Activated naive CD8-positive, alpha-beta T cell treated with anti-CD3 and anti-CD28 coated beads, Interleukin-2, amount 10 ng/mL, durations not matched to agents 7 days and 5 days (primary cell): ENCODE measurements at places on chromosomes 1 and 21. TPM values are rescaled to one million over a fixed set of nuclear protein-coding genes. Genes with fewer than 3 reads are reported as not detected.

SMYD3 gene
- 22.6 TPM for total RNA-seq

CYP4A11 gene
- not detected for total RNA-seq

KANK4 gene
- total RNA-seq: not detected

BSND gene
- not detected for total RNA-seq

- DNase-seq: no peak
Measured at GRCh38 chr1:186325239-186325638, 49.8 kb downstream of the TPR start.

DNA sequence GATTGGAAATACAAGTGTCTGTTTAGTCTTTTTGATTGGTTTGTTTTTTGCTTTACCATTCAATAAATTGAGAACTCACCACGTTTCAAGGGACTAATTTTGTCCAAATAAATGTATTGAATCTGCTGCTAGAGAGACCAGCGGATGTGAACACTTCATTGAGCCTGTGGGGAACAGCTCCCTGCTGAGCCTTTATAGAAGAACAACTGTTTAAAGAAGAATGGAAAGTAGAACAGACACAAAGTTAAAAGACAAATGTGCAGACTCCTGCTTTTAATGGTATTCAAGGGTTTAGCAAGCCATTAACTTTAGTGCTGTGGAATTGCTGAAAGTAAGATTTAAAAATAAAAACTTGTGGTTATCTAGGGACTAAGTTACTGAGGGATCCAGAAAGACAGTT lies 817.7 kb upstream of the B3GALT2 start:
- DNase-seq: no peak

DNA sequence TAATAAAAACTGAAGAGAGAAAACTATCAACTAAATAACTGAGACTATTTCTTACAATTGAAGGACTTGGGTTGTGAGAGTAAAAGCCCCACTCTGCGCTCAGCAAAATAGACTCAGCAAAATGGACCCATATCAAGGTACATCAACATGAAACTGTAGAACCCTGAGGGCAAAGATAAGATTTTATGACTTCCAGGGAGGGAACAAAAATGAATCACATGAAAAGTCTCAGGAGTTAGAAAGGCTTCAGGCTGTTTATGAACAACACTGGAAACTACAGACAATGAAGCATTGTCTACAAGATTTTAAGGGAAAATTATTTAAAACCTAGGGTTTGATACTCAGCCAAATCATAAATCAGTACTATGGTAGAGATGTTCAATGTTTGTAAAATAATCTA lies 434.3 kb downstream of the PTPRC start:
- DNase-seq: no peak

- DNase-seq: no peak
Measured at GRCh38 chr1:64956733-64957441, 9.5 kb downstream of the JAK1 start.

GRCh38 chr1:235925016-235925415 lies 58.3 kb upstream of the LYST start:
- DNase-seq: no peak

DNA sequence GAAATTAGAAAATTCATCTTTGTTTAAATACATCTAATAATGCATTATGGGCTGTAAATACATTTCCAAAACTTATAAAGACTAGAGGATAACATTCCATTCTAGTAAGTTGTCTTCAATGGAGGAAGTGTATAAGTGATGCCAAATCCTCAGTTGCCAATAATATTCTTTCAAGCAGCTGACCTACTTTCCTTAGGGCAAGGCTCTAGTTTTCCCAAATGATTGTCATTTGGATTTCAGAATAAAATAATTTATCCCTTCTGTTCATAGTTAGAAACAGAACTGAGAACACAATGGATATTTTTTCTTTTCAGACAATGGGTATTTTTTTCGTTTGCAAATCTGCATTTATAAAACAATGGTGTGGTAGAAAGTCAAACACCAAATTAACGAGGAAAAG lies 354.9 kb upstream of the ADAMTS5 start:
- no peak for DNase-seq

DNA sequence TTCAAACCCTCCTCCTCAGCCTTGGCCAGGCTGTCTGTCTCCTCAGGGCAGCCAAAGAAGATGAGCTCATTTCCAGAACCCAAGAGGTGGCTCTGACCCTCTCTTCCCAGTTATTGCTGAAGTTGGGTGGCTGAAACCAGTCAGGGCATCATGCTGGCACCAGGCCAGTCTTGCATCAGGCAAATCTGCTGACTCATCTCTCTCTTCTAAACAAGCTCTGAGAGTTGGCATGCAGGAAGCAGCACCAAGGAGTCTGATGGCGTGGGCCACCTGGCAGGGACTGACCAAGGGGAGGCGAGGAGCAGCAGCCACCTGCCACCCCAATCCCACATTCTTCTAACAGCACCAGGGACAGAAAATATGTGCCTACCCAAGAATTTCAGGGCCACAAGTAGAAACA lies 104.8 kb upstream of the ATP1A1 start:
- DNase-seq: no peak

- no peak for DNase-seq
Measured at GRCh38 chr1:3352952-3353331, 101.5 kb upstream of the ARHGEF16 start.

DNA sequence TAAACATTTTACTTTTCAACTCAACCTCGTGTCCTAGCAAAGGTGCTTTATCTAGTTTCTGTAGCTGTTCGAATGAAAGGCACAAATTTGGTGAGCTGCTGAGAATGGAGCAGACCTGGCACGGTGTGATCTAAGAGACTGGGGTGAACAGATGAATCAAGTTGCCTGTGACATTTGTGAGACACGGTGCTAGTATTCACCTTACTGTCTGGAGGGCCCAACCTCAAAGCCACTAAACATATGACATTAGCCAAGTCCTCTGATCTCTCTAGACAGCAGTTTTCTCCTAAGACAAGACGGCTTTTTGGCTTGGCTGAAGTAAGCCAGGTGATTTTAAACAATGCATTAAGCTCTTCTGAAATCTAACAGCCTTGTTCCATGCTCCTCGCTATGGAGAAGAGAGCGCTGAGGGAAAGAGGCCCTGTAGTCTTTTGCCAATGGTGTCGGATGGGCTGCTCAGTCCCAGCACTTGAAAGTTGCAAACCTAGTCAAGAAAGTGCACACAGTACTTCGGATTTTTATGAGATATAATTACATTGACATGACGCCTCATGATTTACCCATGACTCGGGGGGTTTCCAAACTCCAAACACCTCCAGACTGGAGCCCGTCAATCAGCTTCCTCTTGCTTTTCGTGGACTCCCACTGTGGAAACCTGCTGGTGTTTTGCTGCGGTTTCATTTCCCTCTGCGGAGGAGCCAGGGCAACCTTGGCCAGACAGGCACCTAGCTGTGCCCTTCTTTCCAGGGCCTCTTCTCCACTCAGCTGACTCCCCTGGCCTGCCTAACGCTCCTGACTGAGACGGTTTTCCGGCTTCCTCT lies 794 bp upstream of the TOR3A start:
- DNase-seq: no peak

- DNase-seq: no peak
Measured at GRCh38 chr1:163440090-163440489, 118.3 kb downstream of the NUF2 start.

- DNase-seq: no peak
Measured at GRCh38 chr1:165686121-165686970, 12.0 kb downstream of the ALDH9A1 start.

GRCh38 chr1:170354246-170354645 lies 177.7 kb upstream of the GORAB start:
- DNase-seq: no peak

DNA sequence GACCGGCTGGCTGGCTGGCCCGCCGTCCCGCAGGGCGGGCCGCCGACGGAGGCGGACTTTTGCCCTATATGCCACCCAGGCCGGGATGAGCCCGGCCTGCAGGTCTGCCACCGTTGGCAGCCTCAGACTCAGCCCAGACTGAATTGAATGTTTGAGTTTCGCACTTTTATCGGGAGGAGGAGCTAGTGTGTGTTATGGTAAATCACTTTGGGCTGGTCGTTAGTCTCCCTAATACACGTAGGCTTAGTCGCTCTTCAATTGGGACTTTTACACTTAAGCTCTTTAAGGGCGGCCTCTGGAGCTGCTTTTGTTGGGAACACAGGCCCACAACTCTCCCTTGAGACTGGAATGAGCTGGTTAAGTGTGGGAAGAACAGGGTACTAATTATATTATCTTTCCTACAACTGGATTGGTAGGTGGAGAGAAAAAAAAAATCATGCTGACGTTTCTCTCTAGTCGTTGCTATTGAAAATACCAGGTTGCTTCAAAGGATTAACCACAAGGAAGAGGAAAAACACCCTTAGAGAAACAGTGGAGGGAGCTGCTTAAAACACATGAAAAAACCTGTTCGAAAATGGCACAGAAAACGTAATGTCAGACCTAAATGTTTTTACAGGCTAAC lies 1.4 kb upstream of the IRF2BP2 start:
- DNase-seq: no peak

DNA sequence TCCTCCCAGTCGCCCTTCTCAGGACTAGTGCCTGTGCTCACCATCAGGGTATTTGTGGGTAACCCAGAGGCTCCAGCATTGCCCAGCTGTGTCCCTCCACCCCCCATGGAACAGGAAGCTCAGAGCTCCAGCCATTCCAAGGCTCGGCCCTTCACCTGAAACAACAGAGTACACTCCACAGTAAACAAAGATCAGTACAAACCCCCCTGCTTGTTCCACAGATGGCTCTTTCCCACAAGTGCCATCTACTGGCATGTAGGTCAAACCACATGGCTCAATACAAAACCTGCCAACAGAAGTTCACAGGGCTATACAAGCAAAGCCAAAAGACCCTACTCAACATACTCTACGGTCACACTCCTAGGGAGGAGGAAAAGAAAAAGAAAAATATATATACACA lies 258.7 kb downstream of the AGBL4 start:
- DNase-seq: no peak

DNA sequence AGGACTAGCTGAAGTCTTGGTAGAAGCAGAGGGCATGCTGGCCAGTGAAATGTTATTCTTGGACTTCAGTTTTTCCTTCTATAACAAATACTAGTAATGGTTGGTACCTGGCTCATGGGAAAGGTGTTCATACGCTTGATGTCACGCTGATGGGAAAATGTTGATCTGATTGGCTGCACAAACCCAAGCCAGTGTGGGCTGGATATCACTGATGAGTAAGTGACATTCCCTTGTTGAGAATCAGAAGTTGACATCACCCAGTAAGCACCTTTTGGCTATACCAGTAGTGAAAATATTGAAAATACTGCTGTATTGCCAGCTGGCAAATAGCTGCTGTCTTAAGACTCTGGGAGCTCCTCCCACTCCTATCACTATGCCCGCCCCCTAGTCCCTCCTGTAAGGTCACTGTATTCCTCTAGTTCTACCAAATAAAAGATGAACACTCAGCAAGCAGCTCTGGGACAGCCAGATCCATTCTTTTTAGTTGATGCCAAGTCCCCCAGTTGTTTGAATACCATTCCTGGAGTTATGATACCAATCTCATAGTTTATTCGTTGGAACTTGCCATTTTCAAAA lies 168.2 kb downstream of the GRIK1 start:
- DNase-seq: no peak

GRCh38 chr1:153771261-153771660 lies 3.9 kb upstream of the SLC27A3 start:
- no peak for DNase-seq

DNA sequence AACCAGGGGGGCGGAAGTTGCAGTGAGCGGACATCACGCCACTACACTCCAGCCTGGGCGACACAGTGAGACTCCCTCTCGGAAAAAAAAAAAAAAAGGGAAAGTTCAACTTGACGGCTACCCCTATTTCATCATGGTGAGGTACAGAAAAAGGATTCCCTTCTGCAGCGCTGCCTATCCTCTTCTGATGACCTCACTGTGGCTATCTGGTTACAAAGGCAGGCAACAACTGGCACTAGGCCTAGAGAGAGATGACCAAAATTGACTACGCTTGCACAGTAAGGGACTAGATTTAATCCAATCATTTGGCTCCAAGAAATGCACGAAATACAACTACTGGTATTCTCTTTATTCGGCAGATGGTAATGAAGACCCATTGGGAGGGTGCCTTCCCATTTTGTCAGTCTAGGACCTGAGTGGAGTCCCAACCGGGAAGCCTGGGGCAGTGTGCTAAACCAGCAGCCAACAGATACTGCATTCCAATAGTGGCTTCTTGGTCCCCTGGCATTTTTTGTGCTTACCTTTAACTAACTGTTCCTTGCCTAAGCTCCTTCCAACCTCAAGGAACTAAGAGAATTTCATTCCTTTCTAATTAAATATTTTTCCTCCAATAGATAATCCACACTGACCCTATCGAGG lies 36.6 kb downstream of the ITPKB start:
- DNase-seq: no peak

GRCh38 chr21:46052703-46053651 lies 44.9 kb upstream of the COL6A2 start:
- DNase-seq: no peak

DNA sequence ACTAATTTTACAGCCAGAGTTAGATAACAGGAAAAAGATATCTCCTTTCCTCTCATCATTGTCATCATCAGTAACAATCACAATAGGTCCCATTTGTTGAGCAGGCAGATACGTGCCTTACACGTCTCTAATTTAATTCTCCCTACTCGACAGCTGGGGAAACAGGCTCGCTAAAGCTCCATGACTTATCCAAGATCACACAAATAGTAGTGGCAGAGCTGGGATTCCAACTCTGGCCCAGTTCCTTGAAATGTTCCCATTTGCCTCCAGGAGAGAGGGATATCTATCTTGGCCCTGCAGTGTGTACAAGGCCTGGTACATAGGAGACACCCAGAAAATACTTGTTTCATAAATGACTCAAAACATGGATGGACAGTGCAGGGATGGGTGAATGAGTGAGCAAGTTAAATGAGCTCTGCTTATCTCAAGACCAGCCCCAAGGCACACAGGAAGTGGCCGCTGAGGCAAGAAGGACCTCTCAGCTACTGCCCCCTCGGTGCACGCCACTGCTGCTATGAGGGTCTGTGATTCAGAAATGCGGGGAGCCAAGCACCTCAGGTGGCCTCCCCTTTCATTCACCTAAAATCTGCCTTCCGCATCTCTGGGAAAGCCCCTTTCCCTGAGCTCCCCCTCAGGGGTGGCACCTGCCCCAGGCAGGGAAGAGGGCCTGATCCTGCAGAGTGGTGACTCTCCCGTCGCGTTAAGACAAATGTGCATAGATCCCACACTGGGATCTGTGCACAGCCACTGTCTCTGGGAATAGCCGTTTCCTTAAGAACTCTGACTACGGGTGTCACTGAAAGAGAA lies 3.6 kb downstream of the KCNN3 start:
- DNase-seq: no peak

DNA sequence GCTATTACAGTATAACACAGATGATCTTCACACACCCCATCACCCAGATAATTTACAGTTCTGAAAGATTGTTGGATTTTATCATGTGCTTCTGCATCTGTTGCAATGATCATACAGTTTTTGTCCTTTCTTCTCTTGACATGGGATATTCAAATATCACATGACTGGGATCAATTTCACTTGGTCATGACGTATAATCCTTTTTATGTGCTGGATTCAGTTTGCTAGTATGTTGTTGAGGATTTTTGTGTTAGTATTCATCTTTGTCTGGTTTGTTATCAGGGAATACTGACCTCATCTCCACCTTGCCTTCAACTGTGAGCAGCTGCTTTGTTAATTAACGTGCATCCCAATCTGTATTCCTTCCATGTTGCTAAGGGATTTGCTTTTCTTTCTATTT lies 44.7 kb upstream of the DISC1 start:
- no peak for DNase-seq

- DNase-seq: no peak
Measured at GRCh38 chr1:223334156-223334555, 29.8 kb downstream of the SUSD4 start.
